ENCODE measurements at places on chromosomes 5 and 9.

DNA sequence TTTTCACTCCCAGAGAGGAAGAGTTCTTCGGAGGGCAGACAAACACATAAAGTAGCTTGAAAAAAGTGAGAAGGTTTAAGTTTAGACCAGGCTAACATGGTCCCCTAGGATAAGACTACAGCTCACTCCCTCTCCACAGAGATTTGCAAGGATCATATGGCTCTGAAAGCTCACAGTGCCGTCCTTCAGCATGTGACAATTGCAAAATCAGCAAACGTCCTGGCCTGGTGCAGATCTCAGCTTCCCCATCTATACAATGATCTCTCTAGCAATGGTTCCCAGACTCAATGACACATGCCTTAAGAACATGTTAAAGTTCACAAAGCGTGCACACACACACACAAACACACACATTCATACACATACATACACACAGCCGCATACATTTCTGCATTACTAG is 327.6 kb downstream of the ACTL7B start:
- DNase-seq, result no peak

DNA sequence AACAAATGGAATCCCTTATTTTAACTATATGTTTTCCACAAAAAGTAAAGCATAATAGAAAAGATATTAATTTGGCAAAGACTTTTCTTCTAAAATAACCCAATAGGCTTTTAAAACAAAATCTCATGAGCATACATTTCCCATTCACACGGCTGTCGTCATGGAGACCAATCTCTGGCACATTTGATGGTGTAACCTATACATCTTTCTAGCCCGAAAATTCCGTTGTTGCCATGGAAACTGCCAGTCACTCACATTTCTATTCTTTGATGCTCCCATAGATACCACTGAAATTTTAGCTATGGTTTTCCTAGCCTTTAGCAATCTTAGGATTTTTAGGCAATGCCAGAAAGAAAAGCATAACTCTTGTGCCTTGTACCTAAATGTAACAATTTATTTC is 262.9 kb upstream of the TRPM3 start:
- DNase-seq, result no peak

GRCh38 chr9:83327750-83328622 is 210.2 kb downstream of the FRMD3 start:
- DNase-seq, result no peak

DNA sequence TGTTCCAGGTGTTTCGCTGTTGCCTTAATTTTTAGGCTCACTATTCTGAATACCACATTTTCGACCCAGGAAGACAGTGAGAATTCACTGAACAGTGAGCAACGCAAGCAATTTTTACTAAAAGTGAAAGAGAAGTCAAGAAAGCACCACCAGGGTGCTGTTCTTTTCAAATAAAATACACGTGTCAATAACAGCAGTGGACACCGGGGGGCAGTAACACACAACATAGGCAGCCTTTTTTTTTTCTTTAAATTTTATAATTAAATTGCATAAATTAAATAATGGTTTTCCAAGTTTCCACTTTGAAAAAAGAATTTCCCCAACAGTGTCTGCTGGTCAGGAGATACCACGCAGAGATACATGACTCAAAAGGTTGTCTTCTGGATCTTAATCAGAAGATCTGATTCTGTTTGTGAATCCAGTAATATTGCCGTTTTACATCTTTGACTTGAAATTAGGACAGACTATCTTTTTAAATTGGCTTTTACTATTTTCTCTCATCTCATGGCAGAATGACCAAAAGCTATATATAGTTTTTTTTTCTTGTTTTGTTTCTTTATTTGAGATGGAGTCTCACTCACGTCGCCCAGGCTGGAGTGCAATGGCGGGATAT is 47.1 kb upstream of the SH3GL2 start:
- DNase-seq, result no peak

DNA sequence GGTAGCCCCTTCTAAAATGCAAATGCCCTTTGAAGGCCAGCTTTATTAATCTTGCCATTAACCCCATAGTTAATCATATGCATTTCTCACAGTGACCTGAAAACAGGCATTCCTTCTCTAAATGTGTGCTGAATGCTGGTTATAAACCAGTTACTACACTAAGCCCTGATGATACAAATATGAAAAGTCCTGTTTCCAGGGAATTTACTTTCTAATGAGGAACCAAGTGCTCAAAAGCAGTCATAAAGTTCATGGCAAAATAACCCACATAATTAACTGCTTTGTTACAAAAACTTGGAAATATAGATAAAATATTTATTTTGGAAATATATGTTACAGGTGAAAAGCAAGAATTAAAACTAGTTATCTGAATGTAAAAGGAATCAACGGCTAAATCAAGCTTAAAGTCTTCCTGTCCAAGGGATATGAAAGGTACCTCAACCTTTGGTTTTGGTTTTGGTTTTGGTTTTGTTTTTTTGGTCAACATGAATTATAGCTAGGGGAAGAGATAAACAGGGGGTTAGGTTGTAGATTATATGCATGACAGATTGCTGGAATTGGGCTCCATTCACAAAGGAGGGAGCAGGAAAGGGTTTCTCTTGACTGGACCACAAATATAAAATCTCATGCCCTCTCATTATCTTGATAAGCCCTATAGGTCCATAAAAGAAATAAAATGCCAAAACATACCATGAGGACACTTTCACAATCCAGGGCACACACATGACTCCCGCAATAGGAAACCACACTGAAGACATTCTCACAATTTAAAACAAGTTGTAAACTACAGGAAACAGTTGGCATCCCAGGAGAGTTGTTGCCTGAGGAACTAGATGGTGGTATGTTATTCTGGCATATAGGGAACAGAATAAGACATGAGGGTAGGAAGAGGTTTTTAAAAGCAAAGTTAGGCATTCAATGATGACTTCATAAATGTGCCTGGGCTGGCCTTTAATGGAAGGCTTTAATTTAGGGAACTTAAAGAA is 46.7 kb upstream of the MACIR start:
- no peak for DNase-seq

GRCh38 chr9:136587145-136587943 is 41.5 kb upstream of the NOTCH1 start:
- no peak for DNase-seq

Data from activated CD8-positive, alpha-beta memory T cell treated with anti-CD3 and anti-CD28 coated beads for 1 hour (primary cell).